Memory B cell (primary cell): ENCODE measurements at places on chromosomes 16 and 17.

GRCh38 chr17:75240394-75241142 is 20.8 kb downstream of the GGA3 start:
- DNase-seq = no peak

DNA sequence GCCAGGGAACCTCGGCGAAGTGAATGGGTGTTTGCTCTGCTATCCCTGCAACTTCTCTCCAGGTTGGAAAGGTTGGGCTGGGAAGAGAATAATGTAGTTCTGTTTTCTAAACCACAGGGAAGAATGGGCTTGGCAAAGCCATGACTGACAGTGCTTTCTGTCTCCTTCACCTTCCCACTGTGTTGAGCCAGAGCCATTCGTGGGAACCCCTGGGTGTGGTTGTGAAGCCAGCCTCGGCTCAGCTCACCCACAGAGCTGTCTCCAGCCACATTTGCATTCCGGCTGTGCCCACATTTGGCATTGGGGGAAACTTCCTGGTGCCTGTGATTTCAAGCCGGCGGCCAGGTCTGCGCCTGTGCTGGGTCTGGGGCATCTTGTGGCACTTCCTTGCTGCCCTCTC is 39.9 kb downstream of the BAIAP2 start:
- no peak for DNase-seq

DNA sequence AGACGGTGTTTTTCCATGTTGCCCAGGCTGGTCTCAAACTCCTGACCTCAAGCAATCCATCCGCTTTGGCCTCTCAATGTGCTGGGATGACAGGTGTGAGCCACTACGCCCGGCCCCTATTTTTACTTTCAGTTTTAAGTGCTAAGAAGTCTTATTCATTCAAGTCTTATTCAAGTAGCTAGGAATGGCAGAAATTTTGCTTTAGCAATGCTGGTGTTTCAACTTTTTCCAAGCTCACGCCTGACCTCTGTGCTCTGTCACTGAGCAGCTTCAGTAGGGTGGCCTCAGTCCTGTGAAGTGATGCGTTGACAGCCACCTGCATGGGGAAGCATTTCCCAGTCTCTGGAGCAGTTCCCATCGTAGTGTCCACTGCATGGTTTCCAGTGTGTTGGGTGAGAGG is 12.9 kb downstream of the ZNF750 start:
- DNase-seq = no peak

- no peak for DNase-seq
Measured at GRCh38 chr16:2250652-2251295, 613 bp downstream of the ECI1 start.

DNA sequence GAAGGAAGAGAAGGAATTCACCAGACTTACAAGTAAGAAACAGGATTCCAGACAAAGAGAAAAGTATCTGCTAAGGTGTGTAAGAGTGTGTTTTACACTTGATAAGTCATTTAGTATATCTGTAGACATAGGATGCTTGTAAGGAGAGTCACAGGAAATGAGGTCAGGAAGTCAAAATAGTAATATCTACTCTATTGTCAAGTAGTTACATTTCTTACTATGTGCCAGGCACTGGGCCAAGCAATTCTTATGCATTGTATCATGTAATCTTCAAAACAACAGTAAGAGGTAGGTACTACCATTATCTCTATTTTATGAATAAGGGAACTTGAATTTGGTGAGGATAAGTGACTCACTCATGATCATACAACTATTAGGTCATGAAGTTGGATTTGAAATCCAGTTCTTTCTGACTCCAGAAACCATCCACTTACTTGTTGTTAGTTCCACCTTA is 129.1 kb downstream of the SNX11 start:
- no peak for DNase-seq

GRCh38 chr17:81165246-81166032 is at the start of gene PVALEF:
Gene PVALEF (plus strand): TSS chr17:81165507. CDS start chr17:81181227, 15,720 bp downstream.
- DNase-seq = no peak

GRCh38 chr16:85335584-85336491 is 223.6 kb upstream of the CIBAR2 start:
- DNase-seq = no peak

GRCh38 chr16:83920894-83921491 is 22.1 kb downstream of the MLYCD start:
- DNase-seq = no peak

DNA sequence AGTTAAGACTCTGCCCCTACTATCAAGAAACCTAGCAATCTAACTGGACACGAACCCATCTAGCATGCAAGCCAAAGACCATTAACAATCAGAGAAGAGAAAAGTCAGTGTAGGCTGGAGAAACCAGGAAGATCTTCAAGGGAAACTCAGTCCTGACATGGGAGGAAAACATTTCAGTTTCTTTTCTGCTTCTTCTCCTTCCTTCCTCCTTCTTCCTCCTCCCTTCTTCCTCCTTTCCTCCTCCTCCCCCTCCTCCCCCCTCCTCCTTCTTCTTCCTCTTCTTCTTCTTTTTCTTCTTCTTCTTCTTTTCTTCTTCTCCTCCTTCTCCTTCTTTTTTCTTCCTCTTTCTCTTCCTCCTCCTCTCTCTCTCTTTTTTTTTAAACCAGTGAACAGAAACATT is 29.6 kb upstream of the SHISA9 start:
- DNase-seq = no peak

GRCh38 chr17:62708587-62708986 is 81.1 kb downstream of the MRC2 start:
- DNase-seq = no peak

GRCh38 chr17:48190871-48191270 is 83.3 kb downstream of the SNX11 start:
- DNase-seq = no peak
